ENCODE measurements at places on chromosomes 3 and 15.

DNA sequence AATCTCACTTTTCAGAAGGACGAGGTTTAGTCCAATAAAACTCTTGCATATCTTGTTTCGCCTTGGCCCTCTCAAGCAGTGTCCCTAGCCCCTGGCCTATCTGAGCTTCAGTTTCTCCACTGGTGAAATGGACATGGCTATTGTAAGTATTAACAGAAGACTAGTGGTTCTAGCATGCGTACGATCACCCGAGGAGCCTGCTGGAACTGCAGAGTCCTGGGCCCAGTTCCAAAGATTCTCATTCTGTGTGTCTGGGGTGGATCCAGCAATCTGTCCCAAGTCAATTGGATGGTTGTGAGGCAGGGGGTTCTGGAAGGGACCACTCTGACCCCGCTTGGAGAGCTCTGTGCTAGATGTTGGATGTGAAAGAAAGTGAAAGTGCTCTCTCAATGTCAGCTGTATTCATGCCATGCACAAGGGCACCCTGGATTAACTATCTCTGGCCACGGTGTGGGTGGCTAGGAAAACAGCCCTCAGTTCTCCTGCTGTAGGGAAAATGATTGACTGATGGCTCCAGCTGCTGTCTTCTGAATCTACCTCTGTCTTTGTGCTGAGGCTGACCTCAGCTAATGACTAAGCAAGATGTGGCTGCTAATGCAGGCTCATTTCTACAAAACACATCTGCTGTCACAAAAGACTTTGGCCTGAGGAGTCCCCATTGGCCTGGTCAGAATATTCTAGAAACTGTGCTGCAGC lies 1.9 kb upstream of the PLA1A start:
- DNase-seq: peak; percentile 26

- peak; percentile 49 for DNase-seq
Observed at GRCh38 chr3:112304611-112305010, 10.6 kb upstream of the SLC9C1 start.

DNA sequence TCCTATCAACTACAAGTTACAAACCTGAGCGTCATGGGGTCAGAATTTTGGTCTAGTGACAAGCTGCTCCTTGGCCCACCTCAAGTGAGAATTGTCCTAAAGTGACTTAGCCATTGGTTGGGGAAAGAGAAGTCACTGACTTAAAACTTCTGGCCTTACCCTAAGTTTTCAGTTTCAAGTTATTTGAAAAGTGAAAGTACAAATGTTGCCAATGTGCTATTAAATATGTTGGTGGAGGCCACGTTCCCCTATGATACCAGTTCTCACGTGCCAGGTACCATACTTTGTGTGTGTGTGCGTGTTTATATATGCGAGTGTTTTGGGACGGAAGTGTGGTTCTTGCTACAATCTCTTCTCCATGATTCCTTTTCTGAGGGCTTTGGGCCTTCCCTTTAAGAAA lies 22.6 kb upstream of the RASGRP1 start:
- no peak for DNase-seq

GRCh38 chr15:66941791-66942190 lies 123.6 kb upstream of the SMAD3 start:
- no peak for DNase-seq

- no peak for DNase-seq
Observed at GRCh38 chr3:186929186-186929585, 1.1 kb upstream of the ST6GAL1 start.

- peak; percentile 78 for DNase-seq
Observed at GRCh38 chr15:69794645-69795469, 302.9 kb downstream of the TLE3 start.

DNA sequence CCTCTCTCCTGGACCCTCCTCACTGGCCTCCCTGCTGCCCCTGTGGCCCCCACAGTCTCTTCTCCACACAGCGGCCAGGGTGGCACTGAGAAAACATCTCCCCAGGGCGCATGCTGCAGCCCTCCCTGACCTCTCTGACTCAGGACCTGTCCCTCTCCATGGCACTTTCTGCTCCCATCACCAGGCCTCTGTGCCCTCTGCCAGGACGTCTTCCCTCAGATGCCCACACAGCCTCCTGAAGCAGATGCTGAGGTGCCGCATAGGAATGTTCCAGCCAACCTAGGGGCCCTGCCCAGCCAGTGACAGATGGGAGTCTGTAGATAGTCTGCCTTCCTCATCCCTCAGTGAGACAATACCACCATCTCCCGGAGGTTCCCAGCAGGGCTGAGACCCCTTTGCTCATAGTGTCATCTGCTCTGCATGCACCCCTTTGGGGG lies 8.7 kb downstream of the MYL3 start:
- no peak for DNase-seq

Data from GM23248 (cell line).